HFFc6 (cell line): ENCODE measurements at places on chromosomes 16 and 17. TPM values are rescaled to one million over a fixed set of nuclear protein-coding genes. Genes with fewer than 3 reads are reported as not detected.

Gene RNF222
- not detected in 2 replicates for total RNA-seq

Gene MAF
- total RNA-seq = not detected in 3 replicates

Gene TSPAN10
- 16.6 to 18.4 TPM (median 17.4 TPM) in 3 replicates for total RNA-seq

Gene G6PC1
- total RNA-seq = not detected in 3 replicates

Gene ZP2
- total RNA-seq = not detected in 3 replicates

DNA sequence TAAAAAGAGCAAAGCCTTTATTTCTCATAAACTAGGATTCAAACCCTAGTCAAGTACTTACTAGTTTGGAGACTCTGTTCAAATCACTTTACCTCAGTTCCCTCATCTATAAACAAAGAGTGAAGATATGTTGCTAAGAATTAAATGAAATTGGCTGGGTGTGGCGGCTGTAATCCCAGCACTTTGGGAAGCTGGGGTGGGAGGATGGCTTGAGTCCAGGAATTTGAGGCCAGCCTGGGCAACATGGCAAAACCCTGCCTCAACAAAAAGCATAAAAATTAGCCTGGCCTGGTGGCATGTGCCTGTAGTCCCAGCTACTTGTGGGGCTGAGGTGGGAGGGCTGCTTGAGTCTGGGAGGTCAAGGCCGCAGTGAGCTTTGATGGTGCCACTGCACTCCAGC lies 114.5 kb upstream of the CREBBP start:
- H3K27ac ChIP-seq = no peak overlapping the region
- no peaks in the 10 kb centered on the region for H3K36me3 ChIP-seq
- H3K27me3 ChIP-seq = peaks cover 5% of the 10 kb centered on the region
- H3K4me1 ChIP-seq = peaks cover 14% of the 10 kb centered on the region

GRCh38 chr16:50585331-50585776 lies 37.2 kb downstream of the NKD1 start:
- DNase-seq = no peak
- H3K36me3 ChIP-seq = no peaks in the 10 kb centered on the region
- peaks cover 36% of the 10 kb centered on the region for H3K27me3 ChIP-seq
- H3K27ac ChIP-seq = no peak overlapping the region
- H3K4me3 ChIP-seq = no peak overlapping the region

GRCh38 chr17:29401258-29401657 lies 11.1 kb downstream of the TAOK1 start:
- no peaks in the 10 kb centered on the region for H3K27me3 ChIP-seq
- H3K27ac ChIP-seq = no peak overlapping the region
- peaks cover 25% of the 10 kb centered on the region for H3K36me3 ChIP-seq
